Stimulated activated CD4-positive, alpha-beta T cell treated with anti-CD3 and anti-CD28 coated beads, Interleukin-15, amount 100 ng/mL, for 48 hours (primary cell): ENCODE measurements at places on chromosomes 7 and 10.

DNA sequence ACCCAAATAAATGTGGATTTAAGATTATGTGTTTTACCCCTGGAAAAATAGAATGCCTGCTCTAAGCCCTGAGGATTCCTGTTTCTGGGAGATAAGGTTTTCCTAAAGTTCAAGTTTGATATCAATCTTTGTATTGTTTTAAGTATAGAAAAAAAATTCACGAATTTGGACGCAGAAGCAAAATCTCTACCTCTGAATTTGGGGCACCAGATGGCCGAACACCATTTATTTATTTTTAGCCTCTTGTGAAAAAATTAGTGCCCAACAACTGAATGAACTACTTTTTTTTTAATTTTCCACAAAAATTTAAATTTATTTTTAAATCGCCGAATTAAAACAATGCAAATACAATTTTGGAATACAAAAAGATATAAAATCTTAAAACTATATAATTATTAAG, 128.1 kb upstream of the SP4 start:
- no peak for DNase-seq

GRCh38 chr10:84811113-84811512, 482.7 kb downstream of the CCSER2 start:
- DNase-seq: no peak

GRCh38 chr10:88195841-88196240, 332.4 kb downstream of the PTEN start:
- DNase-seq: no peak

DNA sequence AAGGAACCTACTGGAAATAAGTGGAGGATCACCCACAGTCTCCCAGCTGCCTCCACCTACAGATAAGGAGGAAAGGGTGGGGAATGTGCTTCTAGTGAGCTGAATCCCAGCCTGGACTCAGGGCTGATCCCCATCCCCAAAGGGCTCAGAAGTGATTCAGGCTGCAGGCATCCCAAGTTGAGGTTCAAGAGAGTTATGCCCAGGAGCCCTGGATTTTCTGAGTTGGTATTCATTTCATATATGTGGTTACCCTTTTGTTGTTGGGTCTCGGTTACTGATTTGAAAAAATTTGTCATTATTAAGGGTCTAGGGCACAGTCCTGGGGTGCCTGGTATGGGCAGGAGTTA, 30.0 kb upstream of the SRGN start:
- no peak for DNase-seq
